ENCODE measurements at places on chromosomes 16 and 17.

DNA sequence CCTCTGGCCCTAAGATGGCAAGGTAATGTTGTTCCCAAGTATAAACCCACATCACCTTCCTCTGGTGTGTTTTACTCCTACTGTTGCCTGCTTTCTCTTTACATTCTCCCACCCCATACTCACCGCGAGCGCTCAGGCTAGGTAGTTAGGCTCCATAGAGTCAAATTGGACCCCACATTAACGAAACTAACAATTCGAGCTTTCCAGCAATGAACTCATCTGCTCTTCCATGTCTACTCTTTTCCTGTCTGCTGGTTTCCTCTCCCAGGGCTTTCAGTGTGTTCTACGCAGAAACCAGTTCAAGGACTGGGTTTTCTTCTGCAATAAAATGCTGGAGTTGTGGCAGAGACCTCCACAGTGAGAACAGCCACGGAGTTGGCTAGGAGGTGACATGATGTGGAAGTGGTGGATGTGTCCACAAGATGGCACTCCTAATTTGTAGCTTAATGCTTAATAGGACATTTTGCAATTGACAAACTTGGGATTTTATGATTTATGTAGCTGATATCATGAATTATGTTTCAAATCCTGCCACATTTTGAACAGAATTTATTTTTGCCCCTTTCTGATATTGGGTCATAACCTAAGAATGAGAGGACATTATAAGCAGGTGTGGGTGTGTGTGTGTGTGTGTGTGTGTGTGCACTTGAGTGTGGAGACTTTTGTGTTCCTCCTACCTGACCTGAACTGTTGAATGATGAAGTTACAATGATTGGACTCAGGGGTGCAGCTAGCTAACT, 2.2 kb upstream of the UQCRC2 start:
- peak; percentile 61 for DNase-seq

GRCh38 chr17:2192367-2193057, 111.1 kb downstream of the SMG6 start:
- DNase-seq, result peak; percentile 54

DNA sequence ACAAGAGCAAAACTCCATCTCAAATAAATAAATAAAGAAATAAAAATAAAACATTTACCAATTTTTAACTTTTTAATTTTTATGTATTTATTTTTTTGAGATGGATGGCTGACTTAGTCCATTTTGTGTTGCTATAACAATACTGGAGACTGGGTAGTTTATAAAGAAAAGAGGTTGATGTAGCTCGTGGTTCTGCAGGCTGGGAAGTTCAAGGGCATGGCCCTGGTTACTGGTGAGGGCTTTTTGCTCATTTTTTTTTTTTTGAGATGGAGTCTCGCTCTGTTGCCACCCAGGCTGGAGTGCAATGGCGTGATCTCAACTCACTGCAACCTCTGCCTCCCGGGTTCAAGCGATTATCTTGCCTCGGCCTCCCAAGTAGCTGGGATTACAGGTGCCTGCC, 14.2 kb upstream of the FOXK2 start:
- DNase-seq, result no peak

DNA sequence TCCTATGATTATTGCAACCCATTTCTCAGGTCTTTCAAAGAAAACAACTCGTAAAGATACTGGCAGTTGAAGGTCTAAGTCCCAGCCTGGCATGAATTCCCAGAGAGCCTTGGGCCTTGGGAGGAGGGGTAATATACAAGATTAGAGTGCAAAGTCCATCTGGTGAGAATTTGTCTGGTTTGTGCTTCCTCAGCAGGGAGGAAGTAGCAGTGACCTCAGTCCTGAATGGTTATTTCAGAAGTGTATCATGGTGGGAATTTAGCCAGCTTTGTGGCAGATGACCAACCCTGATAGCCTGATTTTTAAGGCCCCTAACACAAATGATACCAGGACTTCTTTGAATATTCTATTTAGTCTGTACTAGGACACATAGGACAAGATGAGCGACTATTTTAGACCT, 151.2 kb upstream of the TBX2 start:
- DNase-seq, result no peak

- no peak for DNase-seq
These were observed 26.5 kb upstream of the AKTIP start for GRCh38 chr16:53529513-53529912.

DNA sequence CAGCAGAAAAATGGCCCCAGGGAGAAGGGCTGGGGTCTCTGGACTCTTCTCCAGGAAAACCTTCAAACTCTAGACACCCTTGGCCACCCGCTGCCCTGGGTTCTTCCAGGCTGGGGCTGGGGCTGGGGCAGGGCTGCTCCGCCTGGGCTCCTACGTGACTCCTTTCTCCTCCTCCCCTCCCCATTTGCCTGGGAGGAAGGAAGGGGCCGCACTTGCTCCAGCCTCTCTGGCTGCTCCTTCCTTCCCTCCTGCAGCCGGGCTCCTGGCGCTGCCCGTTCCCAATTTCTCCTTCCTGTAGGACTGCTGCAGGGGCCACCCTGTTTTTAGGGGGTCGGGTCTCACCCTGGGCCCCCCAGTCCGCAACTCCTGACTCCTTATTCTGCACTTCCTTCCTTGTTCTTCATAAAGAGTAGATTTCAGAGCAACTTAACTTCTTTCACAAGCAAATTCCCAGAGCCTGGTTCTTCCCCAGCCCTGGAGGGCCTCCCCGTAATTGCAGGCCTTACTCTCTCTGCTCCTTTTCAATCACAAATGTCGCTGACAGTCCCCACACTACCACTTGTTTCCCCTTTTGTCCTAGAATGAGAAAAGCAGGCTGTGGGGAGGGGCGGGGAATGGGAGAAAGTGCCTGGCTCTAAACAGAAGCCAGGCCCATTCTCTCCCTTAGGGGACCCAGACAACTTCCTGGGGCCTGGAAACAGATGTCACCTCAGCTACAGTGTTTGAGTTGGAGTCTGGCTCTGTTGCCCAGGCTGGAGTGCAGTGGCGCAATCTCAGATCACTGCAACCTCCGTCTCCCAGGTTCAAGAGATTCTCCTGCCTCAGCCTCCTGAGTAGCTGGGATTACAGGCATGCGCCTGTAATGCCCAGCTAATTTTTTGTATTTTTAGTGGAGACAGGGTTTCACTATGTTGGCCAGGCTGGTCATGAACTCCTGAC, 137.8 kb downstream of the ENGASE start:
- no peak for DNase-seq

- no peak for DNase-seq
These were observed 221.8 kb downstream of the MAP2K4 start for GRCh38 chr17:12242345-12242954.

GRCh38 chr17:52824542-52824941, 666.0 kb upstream of the CA10 start:
- DNase-seq, result no peak

DNA sequence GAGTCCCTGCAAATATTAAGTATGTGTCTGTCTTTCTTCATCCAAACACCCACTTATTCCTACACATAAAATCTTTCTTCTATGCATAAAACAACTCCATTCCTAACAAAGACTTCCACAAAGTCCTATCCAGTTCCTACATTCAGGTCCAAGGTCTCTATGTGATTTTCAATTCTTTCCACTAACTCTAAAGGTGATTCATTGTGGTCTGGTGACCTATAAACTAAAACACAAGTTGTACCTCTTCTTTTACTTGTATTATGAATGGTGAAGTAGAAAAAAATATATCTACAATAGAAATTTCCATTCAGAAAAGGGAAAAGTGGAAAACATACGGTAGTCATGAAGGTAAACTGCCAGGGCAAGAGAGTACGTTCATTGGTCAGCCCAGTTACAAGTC, 56.6 kb downstream of the USP32 start:
- no peak for DNase-seq

- no peak for DNase-seq
These were observed 3.4 kb downstream of the ANKRD40CL start for GRCh38 chr17:50763716-50764475.

- peak; percentile 69 for DNase-seq
These were observed 13.7 kb upstream of the LGALS3BP start for GRCh38 chr17:78993241-78993956.

GRCh38 chr16:82134846-82135245, 35.2 kb downstream of the MPHOSPH6 start:
- no peak for DNase-seq

- DNase-seq, result no peak
These were observed 432.6 kb downstream of the UTP18 start for GRCh38 chr17:51692917-51693316.

GRCh38 chr16:22971346-22971924, 157.5 kb downstream of the HS3ST2 start:
- DNase-seq, result no peak

GRCh38 chr17:51128076-51128475, 7.4 kb upstream of the SPAG9 start:
- DNase-seq, result peak; percentile 63

- DNase-seq, result no peak
These were observed 62.4 kb upstream of the PLCG2 start for GRCh38 chr16:81716478-81717225.

DNA sequence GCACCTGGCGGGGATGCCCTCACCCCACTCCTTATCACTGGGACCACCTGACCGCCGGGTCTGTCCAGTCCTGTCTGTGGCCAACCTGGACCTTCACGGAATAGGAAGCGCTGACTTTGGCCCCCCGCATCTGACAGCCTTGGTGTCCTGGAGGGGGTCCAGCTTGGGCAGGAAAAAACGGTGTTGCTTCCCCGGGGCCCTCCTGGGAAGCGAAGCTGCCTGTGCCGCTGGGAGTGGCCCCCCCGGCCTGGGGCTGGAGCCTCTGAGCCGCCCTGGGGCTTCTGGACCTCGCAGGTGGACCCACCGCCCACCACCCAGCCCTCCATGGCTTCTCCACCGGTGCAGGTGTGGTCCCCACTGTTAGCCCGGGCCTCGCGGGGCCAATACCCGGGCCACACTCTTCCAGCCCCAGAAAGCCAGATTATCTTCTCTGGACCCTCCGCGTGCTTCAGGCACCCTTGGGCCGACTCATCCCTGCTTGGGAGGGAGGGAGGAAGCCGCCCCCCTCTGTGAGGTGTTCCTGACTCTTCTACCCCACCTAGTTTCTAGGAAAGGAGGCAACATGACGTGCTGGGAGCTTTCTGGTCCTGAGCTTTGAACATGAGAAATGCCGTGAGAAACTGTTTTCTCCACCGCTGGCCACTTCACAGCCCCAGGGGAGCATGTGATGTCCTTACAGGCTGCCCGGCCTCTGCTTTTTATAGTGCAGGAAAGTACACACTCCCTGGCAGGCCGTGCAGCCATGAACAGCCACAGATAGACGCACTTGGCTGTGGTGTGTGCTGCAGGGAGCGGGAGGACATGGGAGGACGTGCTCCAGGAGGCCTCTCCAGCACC, 1.1 kb downstream of the C1QTNF1 start:
- DNase-seq, result no peak

DNA sequence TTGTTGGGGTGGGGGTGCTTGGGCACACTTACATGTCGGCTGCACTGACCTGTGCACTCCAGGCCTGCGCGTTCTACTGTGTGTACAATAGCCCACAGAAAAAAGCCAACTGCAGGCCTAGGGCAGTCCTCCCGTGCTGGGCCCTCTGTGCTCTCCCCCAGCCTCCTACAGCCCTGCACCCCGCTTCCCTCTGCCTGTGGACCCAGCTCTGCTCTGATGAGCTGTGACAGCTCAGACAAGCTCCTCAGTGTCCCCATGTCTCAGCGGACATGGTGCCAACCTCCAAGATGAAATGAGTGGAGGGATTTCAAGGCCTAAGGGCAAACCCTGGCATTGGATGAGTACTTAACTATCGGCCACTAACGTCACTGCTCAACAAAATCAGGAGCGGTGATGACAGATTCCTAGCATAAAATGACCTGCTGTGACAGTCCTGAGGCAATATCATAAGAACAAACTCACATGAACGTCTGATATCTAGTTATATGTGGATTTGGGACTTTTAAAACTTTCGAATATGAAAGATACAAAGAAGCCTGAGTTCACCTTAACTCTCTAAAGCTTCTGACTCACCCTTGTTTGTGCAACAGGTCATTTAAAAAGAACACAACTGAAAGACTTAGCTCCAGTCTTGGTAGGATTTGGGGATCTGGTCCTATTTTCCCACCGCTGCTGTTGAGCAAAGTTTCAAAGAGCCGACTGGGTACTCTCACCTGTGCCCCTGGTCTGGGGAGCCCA, 34.7 kb downstream of the CCDC57 start:
- DNase-seq, result no peak

GRCh38 chr16:56688762-56689161, 6.5 kb downstream of the MT1X start:
- DNase-seq, result no peak

GRCh38 chr16:72025404-72026114, 17.0 kb downstream of the DHODH start:
- DNase-seq, result no peak

DNA sequence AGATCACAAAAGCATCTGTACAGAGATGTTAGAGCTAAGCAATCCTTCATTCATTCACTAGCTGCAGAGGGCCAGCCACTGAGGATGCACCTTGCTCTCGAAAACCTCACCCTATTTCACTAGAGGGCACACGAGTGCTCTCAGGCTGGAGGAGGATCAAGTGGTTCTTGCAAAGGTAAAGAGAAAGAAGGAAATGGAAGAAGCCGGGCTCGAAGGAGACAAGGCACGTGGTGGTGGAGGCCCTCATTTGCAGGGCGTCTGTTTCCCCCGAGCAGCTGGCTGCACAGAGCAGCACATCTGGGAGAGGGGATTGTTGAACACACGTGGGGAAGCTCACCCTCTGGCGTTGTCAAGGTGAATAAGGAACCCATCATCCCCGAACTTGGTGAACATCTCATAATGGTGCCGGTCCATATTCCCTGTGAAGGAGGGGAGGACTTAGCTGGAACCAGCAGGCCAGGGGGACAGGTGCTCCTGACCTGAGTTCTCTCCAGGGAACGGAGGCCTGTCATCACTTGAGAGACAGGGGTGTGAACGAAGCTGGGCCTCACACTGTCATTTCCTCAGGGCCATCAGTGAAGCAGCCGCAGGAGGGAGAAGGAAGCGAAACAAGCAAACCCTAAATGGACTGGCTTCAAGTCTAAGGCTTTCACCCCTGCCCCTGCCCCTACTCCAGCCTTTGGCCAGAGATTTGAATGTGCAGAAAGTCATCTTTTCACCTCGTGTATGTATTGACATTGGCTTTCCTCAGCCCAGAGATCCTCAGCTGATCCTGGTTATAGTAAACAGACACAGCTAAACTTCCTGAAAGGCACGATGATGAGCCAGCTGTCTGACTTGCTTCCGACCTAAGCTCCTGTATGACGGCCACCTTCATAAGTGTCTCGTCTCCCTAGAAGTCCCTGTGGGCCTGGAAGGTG, 27.6 kb downstream of the PRKAR1A start:
- no peak for DNase-seq

GRCh38 chr17:80294210-80294609, 33.6 kb downstream of the RNF213 start:
- DNase-seq, result no peak
